ENCODE measurements at places on chromosomes 1 and 21.

- no peak for DNase-seq
Observed at GRCh38 chr21:41653954-41654491, 112.8 kb downstream of the RIPK4 start.

GRCh38 chr1:54355931-54356679 lies 50.1 kb downstream of the SSBP3 start:
- DNase-seq: no peak

GRCh38 chr21:43803558-43804300 lies 14.4 kb downstream of the RRP1 start:
- DNase-seq: no peak

GRCh38 chr21:45122432-45123132 lies 48.2 kb downstream of the ADARB1 start:
- DNase-seq: no peak

DNA sequence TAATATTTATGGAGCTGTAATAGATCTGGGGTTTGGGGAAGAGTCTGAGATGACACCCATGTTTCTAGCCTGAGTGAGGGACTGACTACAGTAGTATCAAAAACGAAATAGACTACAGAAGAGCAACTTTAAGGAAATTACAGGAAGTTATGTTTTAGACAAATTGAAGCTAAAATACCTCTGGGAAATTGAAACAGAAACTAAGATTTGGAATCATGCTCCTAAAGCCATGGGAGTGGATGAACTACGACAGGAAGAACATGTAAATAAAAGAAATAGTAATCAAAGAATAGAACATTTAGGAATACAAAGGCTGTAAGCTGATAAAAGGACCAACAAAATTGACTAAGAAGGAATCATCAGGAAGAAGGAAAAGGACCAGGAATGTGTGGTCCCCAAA lies 68.9 kb downstream of the KIAA0319L start:
- no peak for DNase-seq

Data from caudate nucleus (tissue), 63 donors.